ENCODE measurements at places on chromosomes 11 and 22. TPM values are rescaled to one million over a fixed set of nuclear protein-coding genes. Genes with fewer than 3 reads are reported as not detected.

- no peaks in the 10 kb centered on the region for H3K27me3 ChIP-seq
- no peak for DNase-seq
- H3K4me1 ChIP-seq: peaks cover 19% of the 10 kb centered on the region
- no peak overlapping the region for H3K4me3 ChIP-seq
- H3K36me3 ChIP-seq: peaks cover 8% of the 10 kb centered on the region
These were observed 25.4 kb downstream of the YPEL1 start for GRCh38 chr22:21710156-21710555.

DNA sequence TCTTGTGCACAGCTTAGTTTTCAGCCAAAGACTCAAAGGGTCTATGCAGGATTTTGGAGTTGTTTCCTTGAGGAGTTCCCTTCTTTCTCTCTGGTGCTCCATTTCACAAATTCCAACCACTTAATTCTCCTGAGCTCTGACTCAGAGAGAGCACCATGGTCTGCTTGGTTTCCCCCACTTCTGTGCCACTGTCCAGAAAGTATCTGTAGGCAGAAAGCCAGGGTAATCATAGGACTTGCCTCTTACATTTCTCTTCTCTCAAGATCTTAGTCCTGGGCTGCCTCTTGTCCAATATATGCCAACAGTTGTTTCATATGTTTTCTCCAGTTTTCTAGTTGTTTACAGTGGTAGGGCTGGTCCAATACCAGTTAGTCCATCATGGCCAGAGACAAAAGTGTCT, 6.4 kb upstream of the MRGPRD start:
- no peak for DNase-seq
- H3K27ac ChIP-seq: no peak overlapping the region
- peaks cover 48% of the 10 kb centered on the region for H3K27me3 ChIP-seq
- H3K4me3 ChIP-seq: no peak overlapping the region
- no peaks in the 10 kb centered on the region for H3K36me3 ChIP-seq

DNA sequence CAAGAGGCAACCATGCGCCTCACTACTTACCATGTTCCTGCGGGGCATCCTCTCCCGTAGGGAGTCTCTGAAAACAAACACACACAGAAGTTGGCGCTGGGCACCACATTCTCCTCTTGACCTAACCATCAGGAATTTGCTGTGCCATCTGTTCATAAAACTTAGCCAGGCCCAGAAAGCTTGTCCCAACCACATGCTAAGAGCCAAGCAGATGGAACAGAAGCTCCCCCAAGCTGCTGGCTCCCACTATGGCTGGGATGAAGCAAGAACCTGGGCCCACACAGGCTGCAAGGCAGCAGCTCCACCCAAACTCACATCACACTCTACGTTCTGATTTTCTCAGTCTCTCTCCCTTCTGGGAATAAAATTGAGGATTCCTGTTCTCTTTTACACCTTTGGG, 17.4 kb downstream of the HPS4 start:
- no peak for DNase-seq
- H3K27me3 ChIP-seq: no peaks in the 10 kb centered on the region
- H3K4me3 ChIP-seq: no peak overlapping the region

The VWCE gene
- total RNA-seq: 42.0 TPM

The ACR gene
- not detected for total RNA-seq

The KDM4E gene
- not detected for total RNA-seq
